Left lung (tissue), 14 donors: ENCODE measurements at places on chromosomes 2 and 18.

GRCh38 chr2:150259746-150260145 is 227.7 kb downstream of the RND3 start:
- H3K36me3 ChIP-seq: no peaks in the 10 kb centered on the region

DNA sequence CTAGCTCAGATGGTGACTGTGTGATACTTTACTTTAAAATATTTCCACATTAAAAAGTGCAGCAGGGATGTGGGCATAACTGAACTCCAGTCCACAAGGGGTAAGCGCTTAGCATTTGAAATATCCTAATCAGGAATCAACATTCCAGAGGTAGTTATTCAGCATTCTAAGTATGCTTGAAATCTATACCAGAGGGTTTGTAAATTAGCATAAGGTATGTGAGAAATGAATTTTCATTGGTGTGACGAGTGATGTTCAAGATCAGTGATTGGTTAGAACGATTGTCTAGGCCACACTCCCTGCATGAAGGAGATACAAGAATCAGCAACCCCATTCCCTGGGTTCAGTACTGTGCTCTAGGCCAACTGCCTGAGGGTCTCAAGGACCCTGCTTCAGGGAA is 42.6 kb downstream of the MAPK4 start:
- H3K27ac ChIP-seq: no peak overlapping the region
- H3K27me3 ChIP-seq: no peaks in the 10 kb centered on the region
- H3K4me1 ChIP-seq: no peaks in the 10 kb centered on the region
- H3K36me3 ChIP-seq: no peaks in the 10 kb centered on the region
- no peak overlapping the region for H3K4me3 ChIP-seq

GRCh38 chr2:179344970-179345369 is 80.3 kb upstream of the SESTD1 start:
- H3K27ac ChIP-seq: no peak overlapping the region
- no peaks in the 10 kb centered on the region for H3K27me3 ChIP-seq
- H3K4me1 ChIP-seq: no peaks in the 10 kb centered on the region
- H3K36me3 ChIP-seq: no peaks in the 10 kb centered on the region
- H3K4me3 ChIP-seq: no peak overlapping the region

DNA sequence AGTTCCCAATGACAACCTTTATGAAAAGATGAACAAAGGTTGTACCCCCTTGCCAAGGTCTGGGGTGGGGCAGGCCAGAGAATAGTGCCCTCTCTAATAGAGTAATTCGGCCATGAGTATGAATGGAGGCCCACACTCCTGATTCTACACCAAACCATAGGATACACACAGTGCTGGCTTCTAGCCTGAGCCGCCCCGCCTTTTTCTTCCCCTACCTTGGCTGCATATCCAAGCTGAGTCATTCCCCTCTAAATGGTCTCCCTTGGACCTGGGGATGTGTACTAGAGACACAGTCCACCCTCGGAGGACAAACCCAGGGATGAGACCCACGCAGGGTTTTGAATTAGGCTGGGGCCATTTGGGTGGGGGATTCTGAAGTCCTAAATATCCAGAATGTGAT is 107.2 kb upstream of the CAPN13 start:
- no peaks in the 10 kb centered on the region for H3K27me3 ChIP-seq
- H3K27ac ChIP-seq: no peak overlapping the region
- H3K4me1 ChIP-seq: no peaks in the 10 kb centered on the region

- no peak for DNase-seq
- H3K4me3 ChIP-seq: no peak overlapping the region
- H3K27me3 ChIP-seq: no peaks in the 10 kb centered on the region
- H3K27ac ChIP-seq: peak overlapping the region; percentile 8
Observed at GRCh38 chr2:221943076-221943810, 355.6 kb downstream of the PAX3 start.

DNA sequence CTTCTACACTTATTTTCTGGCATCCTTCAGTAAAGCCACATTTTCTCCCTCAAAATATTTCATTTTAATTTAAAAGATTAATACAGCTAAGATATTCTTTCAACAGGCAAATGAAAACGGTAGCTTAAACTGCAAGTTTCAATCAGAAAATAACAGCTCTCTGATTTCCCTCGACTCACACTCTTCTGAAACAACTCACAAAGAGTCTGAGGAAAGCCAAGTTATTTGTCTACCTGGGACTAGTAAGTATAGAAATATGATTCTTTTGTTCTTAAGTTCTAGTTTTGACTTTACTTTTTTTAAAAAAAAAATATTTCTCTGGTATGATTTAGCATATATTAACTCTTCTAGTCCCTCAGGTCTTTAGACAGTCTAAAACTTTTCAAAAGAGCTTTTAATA is 27.2 kb downstream of the CEP192 start:
- H3K27ac ChIP-seq: no peak overlapping the region
- no peak for DNase-seq
- no peaks in the 10 kb centered on the region for H3K36me3 ChIP-seq
- H3K27me3 ChIP-seq: no peaks in the 10 kb centered on the region

- no peaks in the 10 kb centered on the region for H3K4me1 ChIP-seq
- DNase-seq: peak; percentile 74
- no peaks in the 10 kb centered on the region for H3K27me3 ChIP-seq
- no peaks in the 10 kb centered on the region for H3K36me3 ChIP-seq
Observed at GRCh38 chr18:354471-354870, 86.6 kb upstream of the THOC1 start.

DNA sequence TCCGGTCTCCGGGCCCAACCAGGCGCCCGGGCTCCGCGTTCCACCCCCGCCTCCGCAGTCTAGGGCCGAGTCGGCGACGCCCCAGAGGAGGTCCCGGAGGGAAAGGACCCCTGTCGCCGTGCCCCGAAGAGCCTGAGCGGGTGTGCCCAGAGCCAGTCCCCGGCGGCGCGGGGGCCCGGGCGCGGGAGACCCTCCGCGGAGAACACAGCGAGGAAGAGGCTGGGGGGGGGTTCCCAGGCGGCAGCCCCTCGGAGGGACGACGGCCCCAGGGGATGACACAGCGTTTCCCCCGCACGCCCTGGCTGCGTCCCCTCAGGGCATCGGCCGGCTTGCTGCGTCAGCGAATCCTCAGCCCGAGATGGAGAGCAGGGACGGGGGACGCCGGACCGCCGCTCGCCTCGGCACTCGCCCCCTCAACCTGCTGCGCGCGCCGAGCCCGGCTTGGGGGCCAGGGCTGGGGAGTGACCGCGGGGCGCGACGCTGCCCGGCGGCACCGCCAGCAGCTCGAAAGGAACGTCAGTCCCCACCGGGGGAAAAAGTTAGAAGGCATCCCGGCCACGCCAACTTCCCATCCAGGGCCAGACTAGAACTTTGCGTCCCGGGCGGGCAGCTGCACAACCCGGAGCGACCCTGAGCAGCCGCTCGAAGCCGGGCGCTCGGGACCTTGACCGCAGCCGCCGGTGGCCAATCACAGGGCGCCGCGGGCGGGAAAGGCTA is 711 bp downstream of the SFXN5 start:
- no peaks in the 10 kb centered on the region for H3K27me3 ChIP-seq
- peaks cover 13% of the 10 kb centered on the region for H3K4me1 ChIP-seq
- H3K36me3 ChIP-seq: no peaks in the 10 kb centered on the region
- H3K27ac ChIP-seq: peak overlapping the region; percentile 98
- peak overlapping the region; percentile 88 for H3K4me3 ChIP-seq

GRCh38 chr2:47266939-47267710 is 112.0 kb upstream of the STPG4 start:
- no peaks in the 10 kb centered on the region for H3K27me3 ChIP-seq
- H3K4me3 ChIP-seq: no peak overlapping the region
- H3K4me1 ChIP-seq: peaks cover 7% of the 10 kb centered on the region
- H3K27ac ChIP-seq: no peak overlapping the region
- no peaks in the 10 kb centered on the region for H3K36me3 ChIP-seq

DNA sequence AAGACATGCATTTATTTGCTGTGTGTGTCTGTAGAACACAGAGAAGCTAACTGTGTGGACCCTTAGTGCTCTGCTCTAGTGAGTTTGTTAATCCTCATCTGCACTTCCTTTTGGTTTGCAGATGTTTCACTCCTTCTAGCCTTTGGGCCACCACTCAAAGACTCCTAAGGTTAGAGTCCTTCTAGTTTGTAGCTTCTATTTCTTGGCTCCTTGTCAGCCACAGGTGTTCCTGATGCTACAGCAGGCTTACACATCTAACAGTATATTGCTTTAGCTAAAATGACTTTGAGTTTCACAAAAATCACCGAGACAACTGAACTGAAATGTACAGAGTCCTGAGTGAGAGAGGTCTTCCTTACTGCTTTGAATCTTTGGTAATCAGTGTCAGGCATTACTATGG is 551.4 kb downstream of the NRXN1 start:
- no peaks in the 10 kb centered on the region for H3K27me3 ChIP-seq
- H3K4me3 ChIP-seq: no peak overlapping the region
- no peaks in the 10 kb centered on the region for H3K4me1 ChIP-seq
- no peak for DNase-seq
- H3K36me3 ChIP-seq: no peaks in the 10 kb centered on the region

DNA sequence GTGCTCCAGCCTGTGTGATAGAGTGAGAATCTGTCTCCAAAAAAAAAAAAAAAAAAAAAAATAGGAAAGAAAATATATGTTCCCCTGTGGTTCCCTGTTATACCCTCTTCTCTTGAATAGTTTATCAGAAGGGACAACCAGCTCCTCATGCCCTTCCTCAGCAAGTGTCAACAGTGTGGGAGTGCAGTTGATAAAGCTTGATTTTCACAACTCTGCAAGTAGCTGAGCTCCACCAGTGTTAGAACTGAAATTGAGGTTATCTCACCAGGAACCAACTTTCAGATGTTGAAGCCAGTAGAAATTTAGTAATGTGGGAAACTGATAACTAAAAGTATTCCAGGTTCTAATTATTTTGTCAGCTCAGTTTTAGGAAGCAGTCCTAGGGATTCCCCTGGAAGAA is 25.1 kb downstream of the NEDD4L start:
- H3K27ac ChIP-seq: no peak overlapping the region
- no peaks in the 10 kb centered on the region for H3K36me3 ChIP-seq
- H3K4me1 ChIP-seq: no peaks in the 10 kb centered on the region

GRCh38 chr18:36392164-36392978 is 94.9 kb downstream of the FHOD3 start:
- H3K27ac ChIP-seq: no peak overlapping the region
- no peaks in the 10 kb centered on the region for H3K36me3 ChIP-seq
- H3K4me3 ChIP-seq: no peak overlapping the region
- no peaks in the 10 kb centered on the region for H3K4me1 ChIP-seq
- no peaks in the 10 kb centered on the region for H3K27me3 ChIP-seq

DNA sequence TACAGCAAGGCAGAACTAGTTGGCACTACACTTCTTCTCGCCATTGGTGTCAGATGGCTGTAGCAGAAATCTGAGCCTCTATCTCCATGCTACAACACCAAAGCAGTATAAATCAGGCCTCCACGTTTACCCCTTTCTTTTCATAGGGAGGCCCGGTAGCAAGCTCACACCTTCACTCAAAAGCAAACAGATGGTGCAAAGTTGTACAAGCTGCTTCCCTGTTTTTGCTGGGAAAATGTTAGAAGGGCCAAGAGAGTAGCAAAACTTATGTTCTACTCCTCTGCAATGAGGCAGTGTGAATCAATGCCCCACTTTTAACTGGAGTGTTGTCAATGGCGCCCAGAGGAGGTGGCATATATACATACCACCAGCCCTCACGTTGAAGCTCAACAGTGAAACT is 369.6 kb upstream of the NRXN1 start:
- no peaks in the 10 kb centered on the region for H3K4me1 ChIP-seq
- H3K4me3 ChIP-seq: no peak overlapping the region
- no peak for DNase-seq
- no peaks in the 10 kb centered on the region for H3K27me3 ChIP-seq
- H3K36me3 ChIP-seq: no peaks in the 10 kb centered on the region
- H3K27ac ChIP-seq: no peak overlapping the region

DNA sequence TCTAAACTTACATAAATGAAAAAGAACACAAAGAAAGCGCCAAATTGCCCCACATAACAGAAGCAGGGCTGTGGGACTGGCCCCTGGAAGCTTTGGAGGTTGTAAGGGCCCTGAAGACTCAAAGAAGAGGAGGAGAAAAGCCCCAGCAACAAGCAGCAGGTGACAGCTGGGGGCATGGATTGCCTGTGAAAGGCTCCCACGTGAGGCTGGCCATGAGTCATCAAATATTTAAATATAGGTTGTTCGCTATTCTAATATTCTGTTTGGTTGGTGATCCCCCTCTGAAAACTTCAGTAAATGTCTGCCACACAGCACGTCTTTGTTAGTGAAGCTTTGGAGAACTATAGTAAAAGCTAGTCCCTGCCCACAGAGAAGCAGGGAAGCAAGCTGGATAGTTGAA is 132.4 kb downstream of the MREG start:
- DNase-seq: no peak
- no peaks in the 10 kb centered on the region for H3K36me3 ChIP-seq
- H3K4me1 ChIP-seq: no peaks in the 10 kb centered on the region
- no peaks in the 10 kb centered on the region for H3K27me3 ChIP-seq

- no peak overlapping the region for H3K27ac ChIP-seq
- no peaks in the 10 kb centered on the region for H3K27me3 ChIP-seq
- H3K36me3 ChIP-seq: no peaks in the 10 kb centered on the region
- H3K4me3 ChIP-seq: no peak overlapping the region
- no peaks in the 10 kb centered on the region for H3K4me1 ChIP-seq
Observed at GRCh38 chr18:43081396-43081795, 34.1 kb downstream of the RIT2 start.

GRCh38 chr18:59387687-59388565 is 28.9 kb upstream of the LMAN1 start:
- no peak overlapping the region for H3K4me3 ChIP-seq
- no peaks in the 10 kb centered on the region for H3K36me3 ChIP-seq
- H3K27ac ChIP-seq: no peak overlapping the region

GRCh38 chr18:59848002-59848401 is 51.8 kb upstream of the PMAIP1 start:
- DNase-seq: no peak
- H3K4me3 ChIP-seq: no peak overlapping the region
- H3K36me3 ChIP-seq: no peaks in the 10 kb centered on the region
- H3K4me1 ChIP-seq: peaks cover 3% of the 10 kb centered on the region

DNA sequence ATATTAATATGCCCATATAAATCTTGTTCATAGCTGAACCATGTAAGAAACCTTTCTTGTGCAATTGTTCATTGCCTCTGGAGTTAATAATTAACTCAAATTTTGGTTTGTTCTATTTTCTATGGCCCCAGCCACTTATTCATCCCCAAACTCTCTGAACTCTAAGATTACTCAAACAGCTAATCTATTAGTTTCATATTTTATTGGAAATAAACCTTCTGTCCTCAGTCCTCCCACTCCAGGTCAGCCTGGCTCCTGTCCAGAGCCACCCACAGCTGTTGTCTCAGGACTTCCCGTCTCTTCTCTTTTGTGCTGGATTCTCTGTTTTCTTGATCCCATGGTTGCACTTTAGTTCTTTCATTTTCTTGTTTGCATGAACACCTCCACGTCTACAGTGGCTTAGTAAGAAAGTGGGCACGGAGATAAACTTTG is 4.4 kb upstream of the RNF103 start:
- no peak overlapping the region for H3K4me3 ChIP-seq
- H3K36me3 ChIP-seq: no peaks in the 10 kb centered on the region
- no peak overlapping the region for H3K27ac ChIP-seq
- no peaks in the 10 kb centered on the region for H3K4me1 ChIP-seq
- no peaks in the 10 kb centered on the region for H3K27me3 ChIP-seq

DNA sequence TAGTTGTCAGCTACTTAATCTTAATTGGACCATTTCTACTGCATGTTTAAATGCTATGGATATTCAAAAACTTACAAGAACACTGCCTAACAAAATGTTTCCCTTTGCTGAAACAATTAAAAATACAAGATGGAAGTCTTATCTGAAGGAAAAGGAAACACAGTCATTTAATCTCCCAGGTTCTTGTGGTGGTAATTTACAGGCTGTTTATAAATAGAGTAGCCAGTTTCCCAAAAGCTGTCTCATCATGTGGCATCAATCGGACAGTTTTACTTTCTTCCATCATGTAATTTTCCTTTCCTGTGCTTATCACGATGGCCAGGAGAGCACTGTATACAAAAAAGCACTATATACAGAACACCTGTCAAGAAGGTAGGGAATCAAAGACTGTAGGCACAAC is 368.1 kb downstream of the ZEB2 start:
- H3K27me3 ChIP-seq: no peaks in the 10 kb centered on the region
- H3K4me1 ChIP-seq: no peaks in the 10 kb centered on the region
- H3K27ac ChIP-seq: no peak overlapping the region
- H3K36me3 ChIP-seq: no peaks in the 10 kb centered on the region
